ENCODE measurements at places on chromosomes 11 and 22.

DNA sequence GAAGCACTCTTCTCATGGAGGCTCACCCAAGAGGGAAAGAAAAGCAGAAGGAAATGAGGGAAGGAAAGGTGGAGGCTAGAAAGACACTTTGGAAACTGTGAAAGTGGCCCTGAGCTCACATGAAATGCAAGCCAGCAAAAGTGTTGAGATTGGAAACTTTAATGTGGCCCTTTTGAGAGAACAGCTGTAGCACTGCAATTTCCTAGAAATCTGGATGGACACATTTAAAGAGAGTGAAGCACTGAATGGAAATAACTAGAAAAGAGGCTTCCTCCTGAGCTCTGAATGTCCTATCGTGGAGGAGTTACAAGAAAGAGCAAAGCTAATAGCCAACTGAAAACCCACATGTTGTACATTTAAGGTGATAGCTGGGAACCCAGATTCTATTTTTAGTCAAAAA is 56.0 kb downstream of the LIF start:
- DNase-seq: no peak

DNA sequence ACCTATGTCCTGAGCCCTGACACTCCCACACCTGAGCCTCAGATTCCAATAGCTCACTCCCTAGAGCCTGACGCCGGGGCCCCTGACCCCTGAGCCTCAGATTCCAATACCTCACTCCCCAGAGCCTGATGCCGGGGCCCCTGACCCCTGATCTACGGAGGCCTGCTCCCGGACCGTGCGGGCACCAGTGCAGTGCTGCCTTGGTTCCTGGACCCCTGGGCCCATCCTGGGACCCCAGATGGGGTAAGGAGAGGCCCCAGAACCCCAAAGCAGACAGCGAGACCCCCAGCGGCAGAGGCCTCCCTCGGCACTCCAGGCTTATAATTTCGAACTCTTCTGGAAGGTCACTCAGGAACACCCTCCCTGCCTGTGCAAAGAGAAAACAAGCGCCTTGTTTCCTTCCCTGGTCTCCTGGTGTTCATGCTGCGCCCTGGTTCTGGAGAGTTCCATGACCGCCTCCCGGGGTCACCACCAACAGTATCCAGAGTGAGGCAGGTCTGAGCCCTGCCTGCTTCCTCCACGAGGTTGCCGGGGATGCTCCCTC is 7.5 kb downstream of the SUSD2 start:
- DNase-seq: no peak

- peak; percentile 17 for DNase-seq
Observed at GRCh38 chr22:23533328-23533762, 46.7 kb downstream of the IGLL1 start.

- DNase-seq: no peak
Observed at GRCh38 chr11:126487711-126488110, 132.2 kb downstream of the ST3GAL4 start.

GRCh38 chr22:21903283-21903682 is 35.8 kb upstream of the MAPK1 start:
- no peak for DNase-seq

DNA sequence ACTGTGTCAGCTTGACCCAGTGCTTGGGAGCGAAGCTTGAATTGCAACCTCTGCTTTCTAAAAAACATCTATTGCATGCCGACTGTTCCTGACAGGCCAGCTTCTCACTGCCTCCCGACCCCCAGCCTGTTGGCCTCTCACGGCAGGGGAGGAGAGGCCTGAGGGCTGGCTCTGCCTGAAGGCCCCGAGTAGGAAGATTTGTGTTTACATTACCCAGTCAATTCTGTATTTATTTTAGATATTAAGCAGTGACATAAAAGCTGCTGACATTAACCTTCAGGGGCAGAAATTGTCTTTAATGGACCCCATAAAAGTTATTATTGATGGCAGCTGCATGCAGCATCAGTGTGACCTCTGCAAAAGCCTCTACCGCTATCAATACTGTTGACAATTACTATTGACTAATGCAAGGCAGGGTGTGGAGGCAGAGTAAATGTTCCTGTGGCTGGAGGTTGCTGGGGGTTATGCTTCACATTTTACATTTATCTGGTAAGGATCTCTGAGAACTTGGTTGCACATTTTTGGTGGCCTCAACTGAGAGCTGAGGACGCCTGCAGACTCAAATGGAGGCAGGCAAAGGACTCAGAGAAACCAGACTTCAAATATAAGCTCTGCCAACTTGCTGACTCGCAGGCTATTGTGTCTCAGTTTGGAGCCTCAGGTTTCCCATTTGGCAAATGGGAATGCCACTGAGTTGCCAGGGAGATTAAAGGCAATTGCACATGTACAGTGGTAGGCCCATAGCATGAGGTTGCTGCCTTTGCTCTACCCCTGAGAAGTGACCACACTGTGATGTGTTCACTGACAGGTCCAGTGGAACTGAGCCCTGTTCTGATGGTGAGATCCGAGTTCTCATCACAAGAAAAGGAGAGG is 380.5 kb downstream of the TENM4 start:
- no peak for DNase-seq
